EH (cell line): ENCODE measurements at places on chromosomes 11 and 22.
A peak's percentile ranks its signal among the peaks of the same experiment; 100 is the strongest.

DNA sequence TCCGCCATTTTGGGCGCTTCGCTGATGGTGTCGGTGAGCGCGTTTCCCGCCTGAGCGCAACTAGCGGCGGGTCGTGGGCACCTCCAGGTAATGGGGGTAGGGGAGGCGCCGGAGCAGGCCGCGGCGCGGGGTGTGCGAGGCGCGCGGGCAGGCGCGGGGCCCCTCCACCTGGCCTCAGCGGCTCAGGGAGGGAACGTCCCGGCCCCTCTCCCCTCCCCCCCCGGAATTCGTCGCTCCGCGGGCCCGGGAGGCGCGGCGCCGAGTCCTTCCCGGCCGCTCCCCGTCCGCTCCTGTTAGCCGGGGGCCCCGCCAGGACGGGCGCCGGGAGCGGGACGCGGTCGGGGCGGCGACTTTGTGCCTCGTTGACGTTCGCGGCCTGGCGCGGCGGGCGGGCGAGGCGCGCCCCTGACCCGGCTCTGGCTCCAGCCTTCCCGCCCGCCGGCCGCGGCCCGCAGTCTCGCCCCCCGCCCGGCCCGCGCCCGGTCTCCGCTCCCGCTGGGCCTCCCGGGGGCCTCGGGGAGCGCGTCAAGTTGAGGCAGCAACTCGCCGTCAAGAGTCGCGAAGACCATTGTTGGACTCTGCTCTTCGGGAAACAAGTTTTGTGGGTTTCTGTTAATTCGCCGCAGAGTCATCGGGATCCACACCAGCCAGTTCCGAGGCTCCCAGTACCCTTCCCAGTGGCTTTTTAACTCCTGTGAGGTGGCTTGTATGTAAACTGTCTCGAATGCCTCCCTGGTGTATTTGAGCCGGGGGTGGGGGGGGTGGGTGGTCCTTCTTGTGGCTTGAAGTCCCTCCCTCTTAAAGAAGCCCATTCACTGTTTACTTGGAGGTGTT lies at the start of gene PPP6R3:
TSS of gene PPP6R3 (plus strand) at position 12 of the 834 bp plus-strand sequence. CDS start 76,913 bp downstream, outside the sequence.
- peak; percentile 47 for DNase-seq

DNA sequence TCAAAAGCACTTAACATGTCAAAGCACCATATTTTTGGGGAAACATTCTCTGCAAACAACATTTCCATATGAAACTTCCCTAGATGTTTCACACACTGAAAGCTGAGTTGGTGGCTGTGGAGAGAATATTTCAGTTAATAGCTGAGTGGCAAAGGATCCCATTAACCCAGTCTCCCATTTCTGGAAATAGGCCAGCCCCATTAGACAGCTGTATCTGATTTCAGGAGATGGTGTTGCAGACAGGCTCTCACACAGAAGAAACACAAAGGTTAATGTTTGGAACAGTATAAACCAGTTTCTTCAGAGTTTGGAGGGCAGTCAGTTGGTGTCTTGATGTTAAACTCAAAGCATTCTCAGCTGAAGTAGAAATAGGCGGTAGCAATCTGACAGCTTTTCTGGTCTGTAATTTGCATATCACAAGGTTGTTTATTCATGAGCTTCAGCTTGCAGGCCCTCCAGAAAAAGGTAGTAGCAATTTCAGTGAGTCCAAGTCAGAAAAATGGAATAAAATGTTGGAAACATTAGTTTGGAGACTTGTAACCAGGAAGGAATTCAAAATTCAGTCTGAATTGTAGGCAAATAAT lies 15.5 kb upstream of the ZBTB44 start:
- no peak for DNase-seq

- DNase-seq = no peak
Observed at GRCh38 chr22:29255064-29255621, 12.6 kb downstream of the RHBDD3 start.

GRCh38 chr22:43188829-43189545 lies 2.1 kb upstream of the TTLL12 start:
- peak; percentile 27 for DNase-seq

DNA sequence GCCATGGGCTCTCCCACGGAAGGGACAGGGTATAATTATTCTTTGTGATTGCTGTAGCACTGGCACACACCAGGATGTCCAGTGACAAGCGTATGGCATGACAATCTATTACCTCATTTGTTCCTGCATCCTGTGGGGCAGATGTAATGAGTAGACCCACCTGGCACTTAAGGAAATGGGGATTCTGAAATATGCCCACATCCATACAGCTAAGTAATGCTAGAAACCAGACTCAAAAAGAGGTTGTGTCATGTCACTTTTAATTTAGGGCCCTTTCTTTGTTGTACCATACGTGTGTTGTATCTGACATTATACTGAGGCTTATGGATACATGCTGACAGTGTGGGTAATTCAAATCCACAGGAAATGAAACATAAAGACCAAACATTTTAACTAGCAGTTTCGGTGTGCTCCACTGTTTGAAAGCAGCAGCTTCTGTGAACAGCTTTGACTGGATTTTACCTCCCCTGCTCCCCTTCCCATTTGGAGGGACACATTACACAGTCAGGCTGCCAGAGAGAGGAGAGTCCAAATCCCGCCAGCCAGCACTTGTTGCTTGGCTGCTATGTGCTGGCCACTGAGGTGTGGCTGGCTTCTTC lies 21.2 kb downstream of the GRAMD1B start:
- DNase-seq = no peak

DNA sequence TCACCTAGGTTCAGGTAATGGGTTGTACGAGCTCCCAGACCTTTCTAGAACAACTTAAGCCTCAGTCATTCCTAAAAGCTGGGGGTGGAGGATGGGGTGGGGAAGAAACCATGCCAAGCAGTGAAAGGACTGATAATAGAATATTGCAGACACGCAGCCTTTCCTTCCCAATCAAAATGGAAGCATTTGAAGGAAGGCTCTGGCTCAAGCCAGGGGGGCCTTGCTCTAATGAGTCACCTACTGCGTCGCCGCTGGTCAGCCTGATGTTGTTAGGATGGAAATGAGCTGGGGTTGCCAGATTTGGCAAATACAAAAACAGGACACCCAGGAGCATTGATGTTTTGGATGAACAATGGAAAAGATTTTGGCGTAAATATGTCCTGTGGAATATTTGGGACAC lies 6.2 kb downstream of the SYT12 start:
- DNase-seq = peak; percentile 37

- DNase-seq = no peak
Observed at GRCh38 chr11:113160808-113161124, 153.6 kb upstream of the TTC12 start.

DNA sequence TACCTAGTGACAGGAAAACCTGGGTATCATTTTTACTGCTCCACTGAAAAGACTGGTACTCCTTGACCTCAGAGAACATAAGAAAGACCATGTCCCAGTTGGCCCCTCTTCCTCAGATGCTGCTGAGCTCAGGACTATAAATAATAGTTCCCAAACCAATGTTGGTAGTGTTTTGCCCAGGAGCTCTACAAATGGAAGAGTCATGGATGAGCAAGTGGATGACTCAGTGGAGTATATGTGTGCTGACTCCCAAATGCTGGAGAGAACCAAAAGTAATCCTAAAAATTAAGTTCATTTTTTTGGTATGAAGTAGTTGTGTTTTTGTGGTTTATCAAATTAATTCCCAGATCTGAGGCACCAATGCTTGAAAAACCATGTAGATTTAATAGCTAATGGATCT lies 482.0 kb downstream of the KCNA4 start:
- no peak for DNase-seq

- peak; percentile 57 for DNase-seq
Observed at GRCh38 chr22:24768537-24769374, 5.8 kb downstream of the PIWIL3 start.

- DNase-seq = peak; percentile 50
Observed at GRCh38 chr11:132445859-132446291, 1075.5 kb downstream of the NTM start.

GRCh38 chr22:27193636-27194035 lies 536.2 kb downstream of the MIAT start:
- no peak for DNase-seq

DNA sequence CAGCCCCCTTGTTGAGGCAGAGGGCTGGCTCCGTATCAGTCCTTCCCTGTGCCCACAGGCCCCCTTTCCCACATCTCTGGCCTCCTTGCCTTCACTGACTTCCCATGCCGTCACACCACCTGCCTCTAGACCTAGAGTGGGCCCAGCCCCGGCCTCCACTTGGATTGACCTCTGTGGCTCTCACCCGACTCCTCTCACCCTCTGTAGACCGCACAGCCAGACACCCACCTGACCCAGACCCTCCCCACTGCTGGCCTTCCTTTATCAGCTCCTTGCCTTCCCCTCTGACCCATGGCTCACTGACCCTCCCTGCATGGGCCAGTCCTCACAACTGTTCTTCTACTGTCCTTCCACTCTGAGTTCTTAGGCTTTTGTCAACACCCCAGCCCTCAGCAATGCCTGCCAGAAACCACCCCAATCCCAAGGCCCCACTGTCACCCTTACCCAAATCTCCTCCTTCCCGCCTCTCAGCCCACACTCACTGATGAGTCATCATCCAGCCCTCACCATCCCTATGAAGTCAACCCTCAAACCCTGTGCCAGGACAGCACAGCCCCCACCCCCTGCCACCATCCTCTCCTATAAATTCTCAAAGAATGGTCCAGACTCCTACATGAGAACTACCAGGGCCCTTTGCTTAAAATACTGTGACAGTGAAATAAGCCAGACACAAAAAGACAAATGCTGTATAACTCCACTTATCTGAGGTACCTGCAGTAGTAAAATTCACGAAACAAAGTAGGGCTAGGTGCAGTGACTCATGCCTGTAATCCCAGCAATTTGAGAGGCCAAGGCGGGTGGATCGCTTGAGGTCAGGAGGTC lies 53.4 kb downstream of the SCGB1A1 start:
- DNase-seq = peak; percentile 76

GRCh38 chr11:76026281-76026680 lies 180.0 kb downstream of the WNT11 start:
- peak; percentile 11 for DNase-seq

DNA sequence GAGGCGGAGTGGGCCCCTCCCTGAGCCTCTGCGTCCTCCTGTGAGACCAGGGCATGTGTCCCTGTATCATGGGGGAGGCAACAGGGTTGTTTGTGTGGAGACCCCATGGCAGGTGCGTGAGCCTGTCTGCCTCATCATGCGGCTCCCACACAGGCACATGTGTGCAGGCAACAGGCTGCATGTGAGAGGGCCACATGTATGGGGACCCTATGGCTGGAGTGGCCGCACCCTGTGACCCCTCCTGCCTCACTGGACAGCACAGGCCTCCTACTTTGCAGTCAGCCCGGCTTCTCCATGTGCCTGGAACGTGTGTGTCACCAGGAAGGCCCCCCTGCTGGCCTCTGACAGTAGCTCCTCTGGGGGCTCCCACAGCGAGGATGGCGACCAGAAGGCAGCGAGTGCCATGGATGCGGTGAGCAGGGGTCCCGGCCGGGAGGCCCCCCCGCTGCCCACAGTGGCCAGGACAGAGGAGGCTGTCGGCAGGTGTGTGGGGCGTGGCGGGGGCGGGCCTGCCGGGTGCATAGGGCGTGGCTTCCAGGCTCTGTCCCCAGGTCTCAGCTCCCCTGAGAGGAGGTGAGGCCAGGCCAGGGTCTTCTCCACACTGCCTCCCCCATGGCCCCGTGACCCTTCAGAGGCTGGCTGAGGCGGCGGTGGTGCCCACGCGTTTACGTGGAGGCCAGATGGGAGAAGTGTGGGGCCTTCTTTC lies 34.1 kb downstream of the SBF1 start:
- no peak for DNase-seq

- no peak for DNase-seq
Observed at GRCh38 chr22:39598017-39598965, 27.7 kb downstream of the CACNA1I start.

GRCh38 chr11:130161441-130162145 lies 2.0 kb downstream of the ST14 start:
- DNase-seq = no peak

GRCh38 chr11:1837171-1838076 lies 1.4 kb upstream of the TNNI2 start:
- peak; percentile 59 for DNase-seq

GRCh38 chr11:19559746-19560145 lies 152.9 kb upstream of the NAV2 start:
- DNase-seq = no peak

- no peak for DNase-seq
Observed at GRCh38 chr11:64772303-64773018, 5.9 kb downstream of the SF1 start.

GRCh38 chr11:33021937-33022336 lies 6.3 kb downstream of the DEPDC7 start:
- peak; percentile 27 for DNase-seq

DNA sequence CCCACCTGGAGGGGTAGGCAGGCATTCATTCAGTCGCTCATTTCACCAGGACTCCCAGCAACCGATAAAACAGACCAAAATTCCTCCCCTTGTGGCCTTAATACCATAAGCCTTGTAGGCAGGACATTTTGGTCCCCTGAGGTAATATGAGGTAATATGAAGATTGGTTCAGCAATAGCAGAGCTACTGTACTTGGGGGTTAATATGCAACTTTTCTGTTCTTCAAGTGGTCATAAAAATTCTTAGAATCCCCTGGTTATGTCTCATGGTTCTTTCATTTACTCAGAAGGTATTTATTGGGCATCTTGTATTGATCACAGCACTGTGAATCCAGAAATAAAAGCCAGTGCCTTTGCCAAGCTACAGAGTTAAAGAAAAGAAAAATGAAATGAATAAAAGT lies 29.8 kb downstream of the SHISA8 start:
- DNase-seq = peak; percentile 46

DNA sequence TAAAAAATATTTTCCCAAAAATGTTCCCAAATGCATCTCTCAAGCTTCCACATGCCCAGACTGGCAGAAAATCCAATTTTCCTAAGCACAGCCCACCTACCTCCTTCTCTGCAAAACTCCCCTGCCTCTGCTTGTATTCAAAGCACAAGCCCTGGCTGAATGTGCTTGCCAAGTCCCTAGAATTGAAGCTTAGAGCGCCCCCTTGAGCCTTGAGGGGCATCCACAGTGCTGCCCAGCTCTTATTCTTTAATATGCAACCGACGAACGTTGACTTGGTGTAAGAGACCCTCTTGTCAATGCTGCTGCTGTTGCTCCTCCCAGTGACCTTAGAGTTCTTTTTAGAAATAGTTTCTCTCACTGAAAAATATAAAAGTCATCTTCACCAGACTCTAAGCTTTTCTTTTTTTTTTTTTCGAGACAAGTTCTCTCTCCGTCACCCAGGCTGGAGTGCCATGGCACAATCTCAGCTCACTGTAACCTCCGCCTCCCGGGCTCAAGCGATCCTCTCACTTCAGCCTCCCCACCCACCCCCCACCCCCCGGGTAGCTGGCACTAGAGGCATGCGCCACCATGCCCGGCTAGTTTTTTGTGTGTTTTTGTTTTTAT lies 63.5 kb upstream of the CAPRIN1 start:
- DNase-seq = peak; percentile 75

- DNase-seq = no peak
Observed at GRCh38 chr22:18999416-18999815, 63.3 kb upstream of the PRODH start.

DNA sequence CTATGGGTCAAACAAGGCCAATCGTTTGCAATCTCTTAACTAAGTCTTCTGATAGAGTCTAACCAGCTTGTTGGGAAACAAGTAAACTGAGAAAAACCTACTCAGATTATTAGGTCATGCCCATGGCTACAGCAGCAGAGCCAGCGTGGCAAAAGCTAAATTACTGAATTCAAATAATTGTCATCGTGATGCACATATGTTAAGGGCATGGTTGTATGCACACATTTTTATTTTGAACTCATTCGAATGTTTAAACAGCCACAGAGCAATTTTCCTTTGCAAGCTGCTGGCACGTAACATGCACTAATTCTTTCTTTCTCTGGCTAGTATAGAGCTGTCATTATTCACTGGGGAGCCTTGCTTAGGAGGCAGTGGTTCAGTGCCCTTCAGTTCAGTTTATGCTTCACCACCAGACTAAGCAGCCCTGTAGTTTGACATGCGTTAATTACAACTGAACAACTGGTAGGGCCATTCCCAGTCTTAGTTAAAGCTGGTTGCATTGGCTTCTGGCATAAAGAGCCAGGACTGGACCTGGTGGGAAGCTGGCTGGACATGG lies 396.4 kb downstream of the METTL15 start:
- DNase-seq = no peak
